ENCODE measurements at places on chromosomes 4 and X.

DNA sequence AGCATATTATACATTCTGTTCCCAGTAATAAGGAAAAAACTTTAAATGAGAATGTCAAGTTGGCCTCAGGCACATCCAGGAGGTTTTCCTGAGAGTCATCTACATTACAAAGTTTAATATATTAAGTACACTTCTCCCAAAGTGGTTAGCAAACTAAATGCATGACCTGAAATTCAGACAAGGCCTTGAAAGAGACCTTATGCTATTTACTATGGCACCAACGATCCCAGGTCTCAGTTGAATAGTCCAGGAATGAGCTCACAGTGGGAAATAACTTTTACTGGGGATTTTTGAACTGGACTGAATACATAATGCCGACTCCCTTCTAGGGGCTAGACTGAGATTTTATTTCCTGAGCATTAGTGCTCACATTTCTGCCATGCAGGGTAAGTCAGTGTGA is 1577.5 kb upstream of the PCDH7 start:
- no peak for DNase-seq

DNA sequence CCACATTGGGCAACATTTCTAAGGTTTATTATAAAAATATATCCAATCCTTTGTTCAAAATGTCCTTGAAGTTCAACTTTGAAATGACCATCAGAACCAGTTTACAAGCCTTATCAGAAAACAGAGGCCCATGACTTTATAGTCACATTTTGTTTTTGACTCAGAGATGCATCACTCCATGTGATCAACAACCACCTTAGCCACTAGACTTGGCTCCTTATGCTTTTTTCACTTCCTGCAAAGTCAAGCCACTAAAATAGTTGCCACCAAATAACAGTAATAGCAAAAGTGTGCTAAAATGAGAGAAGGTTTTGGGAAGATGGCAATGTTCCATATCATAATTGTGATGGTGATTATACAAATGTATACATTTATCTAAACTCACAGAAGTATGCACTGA is 181.7 kb downstream of the MAML3 start:
- no peak for DNase-seq

GRCh38 chrX:119238557-119238956 is 2.5 kb downstream of the PGRMC1 start:
- DNase-seq, result no peak

DNA sequence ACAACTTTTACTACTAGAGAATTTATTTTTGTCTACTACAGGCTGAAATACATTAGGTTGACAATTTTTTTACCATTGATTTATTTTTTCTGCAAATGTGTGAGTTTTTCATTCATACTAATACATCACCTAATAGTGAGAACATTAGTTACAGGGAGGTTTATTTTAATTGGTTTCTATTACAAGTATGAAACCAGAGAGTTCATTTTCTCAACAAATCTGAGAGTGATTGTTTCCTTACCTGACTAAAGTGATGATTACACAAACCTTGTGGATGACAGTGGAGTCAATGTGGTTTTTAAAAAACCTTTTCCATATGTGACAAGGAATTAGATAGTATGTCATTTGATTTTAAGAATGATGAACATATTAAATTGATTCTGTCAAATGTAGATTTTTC is 227.4 kb downstream of the PALLD start:
- no peak for DNase-seq

- DNase-seq, result no peak
Observed at GRCh38 chrX:7828594-7828993, 14.4 kb upstream of the VCX start.
